ENCODE measurements at places on chromosomes 6 and 20.

DNA sequence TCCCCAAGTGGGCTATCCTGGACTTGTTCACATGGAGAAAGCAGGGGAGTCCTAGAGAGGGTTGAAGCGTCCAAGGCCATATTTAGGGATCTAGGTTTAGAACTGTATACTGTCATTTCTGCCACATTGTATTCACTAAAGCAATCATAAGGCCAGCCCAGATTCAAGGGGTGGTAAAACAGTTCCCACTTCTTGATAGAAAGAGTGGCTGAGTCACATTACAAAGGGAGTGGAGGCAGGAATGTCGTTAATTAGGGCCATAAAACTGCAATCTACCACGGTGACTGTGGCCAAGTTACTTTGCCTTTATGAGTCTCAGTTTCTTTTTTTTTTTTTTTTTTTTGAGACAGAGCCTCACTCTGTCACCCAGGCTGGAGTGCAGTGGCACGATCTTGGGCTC is 7.4 kb upstream of the UBR2 start:
- DNase-seq, result no peak

DNA sequence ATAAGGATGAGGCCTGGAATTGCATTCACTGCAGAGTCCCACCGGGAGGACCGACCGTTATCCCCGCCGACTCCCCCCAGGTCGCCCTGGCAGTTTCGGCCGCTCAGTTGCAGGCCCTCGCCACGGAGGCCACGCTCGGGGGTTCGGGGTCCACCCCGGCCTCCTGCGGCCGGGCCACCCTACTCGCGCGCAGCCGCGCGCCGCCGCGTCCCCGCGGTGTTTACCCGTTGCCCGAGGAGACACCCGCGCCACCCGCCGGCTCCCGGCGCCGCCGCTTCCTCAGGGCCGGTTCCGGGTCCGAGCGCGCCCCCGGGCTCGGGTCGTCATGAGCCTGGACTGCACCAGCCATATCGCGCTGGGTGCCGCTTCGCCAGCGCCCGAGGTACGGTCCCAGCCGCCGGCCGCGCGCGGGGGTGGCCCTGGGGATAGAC is at the start of gene CCDC170:
TSS of gene CCDC170 (plus strand) at position 214 of the 431 bp plus-strand sequence. CDS start at position 326, 112 bp downstream.
- no peak for DNase-seq

GRCh38 chr20:12153628-12154027 is 235.9 kb downstream of the BTBD3 start:
- DNase-seq, result no peak

GRCh38 chr6:23181356-23182110 is 612.2 kb downstream of the HDGFL1 start:
- no peak for DNase-seq

- DNase-seq, result no peak
These were observed 1.0 kb upstream of the KIF13A start for GRCh38 chr6:17988422-17988944.

GRCh38 chr6:38039502-38039901 is 220.0 kb downstream of the ZFAND3 start:
- no peak for DNase-seq

- DNase-seq, result peak; percentile 46
These were observed 5.5 kb upstream of the BAK1 start for GRCh38 chr6:33585403-33586107.

GRCh38 chr6:129235167-129236000 is 352.4 kb downstream of the LAMA2 start:
- DNase-seq, result no peak

GRCh38 chr20:35563834-35564233 is 22.0 kb downstream of the ERGIC3 start:
- no peak for DNase-seq

DNA sequence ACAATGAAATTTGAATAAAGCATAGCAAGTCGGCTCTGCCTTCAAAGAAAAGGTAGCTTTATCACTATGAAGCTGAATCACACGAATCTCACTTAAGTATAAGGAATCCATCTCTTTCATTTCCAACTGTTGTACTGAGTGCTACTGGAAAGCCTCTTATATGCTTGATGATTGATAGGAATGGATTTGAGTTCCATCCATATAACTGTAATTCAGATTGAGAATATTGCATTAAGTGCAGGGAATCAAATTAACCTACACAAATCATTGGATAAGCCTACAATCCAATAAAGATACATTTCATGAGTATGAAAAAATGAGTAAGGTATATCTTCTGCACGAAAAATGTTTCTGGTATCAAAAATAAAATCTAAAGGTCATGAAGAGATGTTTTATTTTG is 444.8 kb upstream of the PLCB4 start:
- DNase-seq, result no peak

GRCh38 chr20:53231061-53231460 is 258.9 kb downstream of the TSHZ2 start:
- no peak for DNase-seq

DNA sequence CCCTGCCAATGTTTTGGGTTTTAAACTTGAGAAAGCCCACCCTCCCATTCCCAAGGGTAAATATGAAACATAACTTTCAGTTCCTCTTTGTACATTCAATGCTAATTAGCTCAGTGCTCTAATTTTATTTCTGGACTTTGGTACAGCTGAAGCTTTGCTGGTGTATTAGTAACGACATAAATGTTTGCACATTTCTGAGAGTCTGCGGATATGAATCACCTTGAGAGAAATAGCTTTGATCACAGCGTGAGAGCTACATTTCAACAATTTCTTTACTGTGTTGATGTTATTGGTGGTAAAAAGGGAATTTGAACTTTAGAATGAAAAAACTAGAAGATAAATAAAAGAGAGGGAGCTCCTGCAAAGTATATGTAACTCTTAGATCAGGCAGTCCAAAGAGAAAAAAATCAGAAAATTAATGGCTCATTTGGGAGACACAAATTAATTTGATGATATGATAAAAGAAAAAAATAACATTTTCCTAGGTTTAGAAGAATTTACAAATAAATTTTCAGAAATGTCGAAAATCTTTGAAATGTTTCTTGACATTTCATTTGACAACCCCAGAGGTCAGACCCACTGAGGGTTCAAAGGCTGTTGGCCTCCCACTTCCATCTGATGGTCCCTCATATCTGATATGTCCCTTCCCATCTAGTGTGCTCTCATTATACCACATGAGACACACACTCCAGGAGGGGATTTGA is 38.5 kb upstream of the CAP2 start:
- DNase-seq, result no peak

DNA sequence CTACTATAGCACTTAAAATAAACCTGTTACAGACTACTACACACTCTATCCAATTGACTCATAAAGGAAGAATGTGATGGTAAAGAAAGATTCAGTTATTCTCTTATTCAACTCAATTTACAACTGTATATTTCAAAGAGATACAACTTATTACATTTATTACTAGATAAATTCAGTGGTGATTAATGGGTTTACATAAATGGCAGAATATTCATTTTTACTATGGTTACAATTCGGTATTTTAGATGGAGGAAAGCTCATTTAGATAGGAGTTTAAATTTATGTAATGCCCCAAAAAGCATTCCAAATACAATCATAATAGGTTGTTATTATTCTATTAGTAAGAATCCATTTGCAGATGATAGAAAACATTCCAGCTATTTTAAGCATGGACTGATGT is 439.1 kb upstream of the OPRM1 start:
- no peak for DNase-seq

DNA sequence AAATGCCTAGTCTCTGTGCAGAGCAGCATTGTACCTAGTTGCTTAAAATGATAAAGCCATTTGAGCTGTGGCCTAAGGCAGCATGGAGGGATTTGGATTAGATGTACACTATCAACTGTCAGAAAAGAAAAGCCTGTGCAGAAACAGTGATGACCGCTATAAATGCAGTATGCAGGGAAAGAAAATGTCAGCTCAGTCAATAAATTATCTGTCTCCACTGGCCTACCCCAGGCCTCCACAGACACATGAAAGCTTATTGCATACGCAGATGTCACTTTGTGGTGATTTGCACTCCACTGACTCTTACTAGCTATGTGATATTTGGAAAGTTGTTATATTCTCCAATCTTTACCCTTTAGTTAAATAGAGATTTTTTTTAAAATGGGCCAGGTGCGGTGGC is 221.9 kb upstream of the OPRM1 start:
- DNase-seq, result no peak

GRCh38 chr20:44942264-44942973 is 17.8 kb downstream of the TOMM34 start:
- no peak for DNase-seq

GRCh38 chr20:63176034-63176426 is 39.9 kb downstream of the YTHDF1 start:
- no peak for DNase-seq

- DNase-seq, result no peak
These were observed 47.9 kb downstream of the CD2AP start for GRCh38 chr6:47525330-47526057.

DNA sequence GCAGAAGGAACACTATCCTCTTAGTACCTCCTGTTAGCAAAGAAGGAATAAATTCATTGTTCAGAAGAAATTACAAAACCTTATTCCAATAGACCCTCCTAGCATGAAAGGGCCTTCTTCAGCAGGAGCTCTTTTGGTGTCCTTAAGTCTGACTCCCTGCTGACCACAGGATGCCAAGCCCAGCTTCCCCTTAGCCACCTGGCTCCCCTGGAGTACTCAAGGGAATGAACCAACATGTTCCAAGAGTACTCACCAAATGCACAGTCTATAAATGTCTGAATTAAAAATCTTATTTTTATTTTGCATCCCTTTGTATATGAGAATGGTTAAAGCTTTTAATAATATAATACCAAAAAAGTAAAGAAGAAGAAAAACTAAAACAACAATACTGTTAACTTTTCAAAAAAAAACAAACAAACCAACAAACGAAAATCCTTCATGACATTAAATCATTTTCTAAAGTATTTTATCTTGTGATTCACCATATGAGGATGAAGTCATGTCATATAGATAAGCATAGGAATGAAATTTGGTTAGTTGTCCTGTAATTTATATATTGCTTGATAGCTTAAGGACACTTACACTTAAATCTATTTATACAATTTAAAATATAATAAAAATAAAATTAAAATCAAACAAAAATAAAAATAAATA is 1355.1 kb downstream of the HACE1 start:
- DNase-seq, result no peak

- DNase-seq, result no peak
These were observed 59.2 kb downstream of the POPDC3 start for GRCh38 chr6:105120570-105120969.

GRCh38 chr6:103925317-103925716 is 934.4 kb downstream of the HACE1 start:
- no peak for DNase-seq

GRCh38 chr20:768426-768978 is at the start of gene SLC52A3:
Gene SLC52A3, minus strand, starts transcription at chr20:768500. Its CDS starts 2,726 bp downstream, at chr20:765774.
- no peak for DNase-seq

- DNase-seq, result no peak
These were observed 75.0 kb downstream of the ISM1 start for GRCh38 chr20:13296070-13296469.

DNA sequence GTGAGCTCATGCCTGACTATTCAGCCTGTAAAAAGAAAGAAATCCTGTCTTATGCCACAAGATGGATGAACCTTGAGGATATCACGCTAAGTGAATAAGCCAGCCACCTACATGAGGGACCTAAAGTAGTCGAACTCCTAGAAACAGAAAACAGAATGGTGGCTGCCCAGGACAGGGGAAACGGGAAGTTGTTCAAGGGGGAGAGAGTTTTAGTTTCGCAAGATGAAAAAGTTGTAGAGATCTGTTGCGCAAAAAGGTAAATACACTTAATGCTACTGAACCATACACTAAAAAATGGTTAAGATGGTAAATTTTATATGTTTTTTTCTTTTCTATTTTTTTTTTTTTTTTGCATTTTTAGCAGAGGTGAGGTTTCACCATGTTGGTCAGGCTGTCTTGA is 74.1 kb upstream of the RALY start:
- DNase-seq, result no peak

GRCh38 chr6:160132297-160132637 is 10.7 kb downstream of the SLC22A1 start:
- DNase-seq, result no peak

DNA sequence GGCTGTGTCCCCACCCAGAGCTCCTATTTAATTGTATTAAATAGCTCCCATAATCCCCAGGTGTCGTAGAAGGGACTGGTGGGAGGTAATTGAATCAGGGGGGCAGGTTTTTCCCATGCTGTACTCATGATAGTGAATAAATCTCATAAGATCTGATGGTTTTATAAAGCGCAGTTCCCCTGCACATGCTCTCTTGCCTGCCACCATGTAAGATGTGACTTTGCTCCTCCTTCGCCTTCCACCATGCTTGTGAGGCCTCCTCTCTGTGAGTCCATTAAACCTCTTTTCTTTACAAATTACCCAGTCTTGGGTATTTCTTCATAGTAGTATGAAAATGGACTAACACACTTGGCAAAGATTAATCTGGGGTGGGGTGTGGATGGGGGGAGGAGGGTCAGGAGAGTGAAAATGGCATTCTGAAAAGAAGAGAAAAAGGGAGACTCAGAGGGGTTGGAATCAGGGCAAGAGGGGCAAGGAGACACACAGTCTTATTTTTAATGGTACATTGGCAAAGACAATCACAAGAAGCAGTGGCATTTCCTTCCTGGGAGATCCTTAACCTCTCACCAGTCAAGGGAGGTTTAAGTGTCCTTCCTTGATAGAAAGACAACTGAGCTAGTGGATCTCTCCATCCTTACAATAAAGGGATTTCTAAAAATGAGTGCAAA is 37.5 kb upstream of the NOX3 start:
- no peak for DNase-seq

DNA sequence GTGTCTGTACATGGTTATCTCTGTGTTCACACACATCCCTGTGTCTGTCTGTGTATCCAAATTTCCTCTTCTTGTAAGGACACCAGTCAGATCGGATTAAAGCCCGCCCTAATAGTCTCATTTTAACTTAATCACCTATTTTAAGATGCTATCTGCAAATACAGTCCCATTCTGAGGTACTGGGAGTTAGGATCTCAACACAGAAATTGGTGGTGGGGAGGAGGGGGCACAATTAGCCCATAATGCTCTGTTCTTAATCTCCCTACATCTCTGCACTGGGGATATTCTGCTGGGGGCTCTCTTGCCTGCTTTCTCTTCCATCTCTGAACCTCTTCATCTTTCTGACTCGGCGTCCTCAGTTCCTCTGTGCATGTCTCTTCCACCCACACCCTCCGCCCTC is 320.7 kb downstream of the CDC5L start:
- no peak for DNase-seq

DNA sequence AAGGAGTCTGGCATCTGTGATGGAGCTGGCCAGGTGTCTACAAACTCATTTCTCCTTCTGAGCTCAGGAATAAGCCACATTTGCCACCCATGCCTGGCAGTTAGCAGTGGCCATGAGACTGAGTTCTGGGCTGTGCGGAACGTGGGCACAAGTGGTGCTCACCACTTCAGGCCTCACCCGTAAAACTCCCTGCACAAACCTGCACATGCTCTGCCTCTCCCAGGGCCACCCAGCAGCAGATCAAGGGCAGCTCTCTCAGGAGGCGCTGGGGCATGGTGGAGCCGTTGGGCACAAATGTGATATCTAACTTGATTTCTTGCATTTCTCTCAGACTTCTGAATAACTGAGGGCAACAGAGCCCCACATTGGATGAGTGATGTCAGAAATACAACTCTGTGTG is 269.5 kb downstream of the HIVEP2 start:
- no peak for DNase-seq

- no peak for DNase-seq
These were observed 83.9 kb upstream of the DUSP22 start for GRCh38 chr6:208364-208763.
